Adipose tissue (tissue), 3 donors: ENCODE measurements at places on chromosomes 3 and 15. TPM values are rescaled to one million over a fixed set of nuclear protein-coding genes. Genes with fewer than 3 reads are reported as not detected.

CLEC3B gene
- 97.2 TPM for polyA plus RNA-seq

CX3CR1 gene
- 0.45 TPM for polyA plus RNA-seq

ZBBX gene
- not detected for polyA plus RNA-seq

MED12L gene
- polyA plus RNA-seq = 0.09 TPM

ADAMTS7 gene
- polyA plus RNA-seq = 1.9 TPM

BTBD1 gene
- polyA plus RNA-seq = 29.1 TPM

GXYLT2 gene
- polyA plus RNA-seq = 17.5 TPM

RLBP1 gene
- not detected for polyA plus RNA-seq

OR5H2 gene
- polyA plus RNA-seq = not detected

CLDN16 gene
- not detected for polyA plus RNA-seq

CCK gene
- 0.25 TPM for polyA plus RNA-seq

SPINT1 gene
- polyA plus RNA-seq = 6.2 TPM

PLIN1 gene
- polyA plus RNA-seq = 128 TPM

IDH3A gene
- 34.4 TPM for polyA plus RNA-seq

INAFM2 gene
- polyA plus RNA-seq = 9.1 TPM

CCDC191 gene
- polyA plus RNA-seq = 0.74 TPM

HRH1 gene
- 0.22 TPM for polyA plus RNA-seq

PLA2G4D gene
- 0.34 TPM for polyA plus RNA-seq

UTS2B gene
- 0.70 TPM for polyA plus RNA-seq

DNAH12 gene
- 0.22 TPM for polyA plus RNA-seq

LZTFL1 gene
- 5.8 TPM for polyA plus RNA-seq

GRAMD2A gene
- not detected for polyA plus RNA-seq

SLC28A1 gene
- 0.34 TPM for polyA plus RNA-seq

MRPL3 gene
- 50.0 TPM for polyA plus RNA-seq

RAMAC gene
- 11.8 TPM for polyA plus RNA-seq

GPR27 gene
- 3.5 TPM for polyA plus RNA-seq

SAMMSON gene
- not detected for polyA plus RNA-seq

DAZL gene
- not detected for polyA plus RNA-seq

SHF gene
- 13.5 TPM for polyA plus RNA-seq

SERINC4 gene
- 0.44 TPM for polyA plus RNA-seq

GOLGA6L10 gene
- polyA plus RNA-seq = 0.79 TPM

TM4SF1 gene
- polyA plus RNA-seq = 379 TPM

PLSCR2 gene
- not detected for polyA plus RNA-seq

GUCA1C gene
- not detected for polyA plus RNA-seq

SCAMP5 gene
- polyA plus RNA-seq = 1.5 TPM

NAALADL2 gene
- 0.91 TPM for polyA plus RNA-seq

CEP70 gene
- polyA plus RNA-seq = 4.8 TPM

TMC3 gene
- not detected for polyA plus RNA-seq

HEMK1 gene
- polyA plus RNA-seq = 12.2 TPM

TRH gene
- polyA plus RNA-seq = 0.18 TPM

CNTN4 gene
- polyA plus RNA-seq = 1.7 TPM

INSYN1 gene
- polyA plus RNA-seq = 1.3 TPM

CYP19A1 gene
- polyA plus RNA-seq = 2.7 TPM

TRAIP gene
- 0.84 TPM for polyA plus RNA-seq

SLC9C1 gene
- 0.06 TPM for polyA plus RNA-seq

TNK2 gene
- 43.1 TPM for polyA plus RNA-seq
